ENCODE measurements at places on chromosomes 7 and 10.

DNA sequence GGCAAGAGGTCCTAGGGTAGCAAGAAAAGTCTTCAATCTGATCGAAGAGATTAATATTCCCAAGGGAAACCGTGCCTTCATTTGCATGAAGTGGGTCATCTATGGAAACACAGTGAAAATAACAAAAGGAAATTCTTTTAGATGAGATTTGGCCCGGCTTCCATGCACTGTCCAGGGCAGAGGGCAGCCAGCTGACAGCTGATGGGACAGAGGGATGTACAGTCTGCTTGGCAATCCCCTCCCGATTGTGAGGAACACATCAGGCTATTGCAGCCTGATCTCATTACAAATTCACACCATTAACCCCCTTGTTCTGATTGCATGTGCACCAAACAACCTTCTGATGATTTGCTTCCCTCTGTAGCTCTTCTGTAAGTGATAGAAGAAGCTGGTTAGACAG lies 105.3 kb downstream of the FRMD4A start:
- DNase-seq = no peak

DNA sequence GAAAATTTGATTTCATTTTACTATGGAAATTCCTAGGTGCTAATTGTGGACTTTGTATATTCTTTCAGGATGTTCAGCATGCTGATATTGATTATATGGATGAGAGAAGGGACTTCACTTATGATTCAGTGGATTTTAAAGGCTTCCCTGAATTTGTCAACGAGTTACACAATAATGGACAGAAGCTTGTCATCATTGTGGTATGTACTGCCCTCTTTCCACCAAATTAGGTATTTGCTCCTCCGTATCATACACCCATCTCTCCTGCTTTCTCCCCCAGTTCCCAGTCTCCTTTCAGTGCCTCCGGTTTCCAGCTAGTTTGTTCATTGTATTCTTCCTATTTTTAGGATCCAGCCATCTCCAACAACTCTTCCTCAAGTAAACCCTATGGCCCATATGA lies 34.6 kb downstream of the MGAM start:
- no peak for DNase-seq

DNA sequence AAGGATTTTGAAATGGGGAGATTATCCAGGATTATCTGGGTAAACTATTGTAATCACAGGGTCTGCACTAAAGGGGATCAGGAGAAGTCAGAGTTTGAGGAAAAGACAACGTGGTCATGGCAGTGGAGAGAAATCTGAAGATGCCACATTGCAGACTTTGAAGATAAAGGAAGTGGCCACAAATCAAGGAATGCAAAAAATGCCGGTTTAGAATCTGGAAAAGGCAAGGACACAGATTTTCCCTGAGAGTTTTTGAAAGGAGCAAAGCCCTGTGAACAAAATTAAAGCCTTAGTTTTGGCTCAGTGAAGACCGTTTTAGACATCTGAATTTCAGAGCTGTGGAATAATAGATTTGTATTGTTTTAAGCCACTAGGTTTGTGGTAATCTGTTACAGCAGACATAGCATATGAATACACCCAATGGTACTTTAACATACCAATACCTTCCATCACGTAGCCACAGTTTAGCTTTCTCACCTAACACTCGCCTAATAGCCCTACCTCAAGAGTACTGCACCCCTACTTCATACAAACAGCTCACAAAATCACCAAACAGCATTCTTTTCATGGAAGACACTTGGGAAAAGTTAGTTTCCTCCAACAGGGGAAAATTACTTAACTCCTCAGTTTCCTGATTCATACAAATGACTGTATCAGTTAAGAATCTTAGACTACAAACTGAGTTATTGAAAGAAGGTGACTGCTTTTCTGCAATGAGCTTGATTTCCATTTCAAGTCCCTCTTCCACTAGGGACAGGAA lies 446.5 kb downstream of the INHBA start:
- DNase-seq = no peak

DNA sequence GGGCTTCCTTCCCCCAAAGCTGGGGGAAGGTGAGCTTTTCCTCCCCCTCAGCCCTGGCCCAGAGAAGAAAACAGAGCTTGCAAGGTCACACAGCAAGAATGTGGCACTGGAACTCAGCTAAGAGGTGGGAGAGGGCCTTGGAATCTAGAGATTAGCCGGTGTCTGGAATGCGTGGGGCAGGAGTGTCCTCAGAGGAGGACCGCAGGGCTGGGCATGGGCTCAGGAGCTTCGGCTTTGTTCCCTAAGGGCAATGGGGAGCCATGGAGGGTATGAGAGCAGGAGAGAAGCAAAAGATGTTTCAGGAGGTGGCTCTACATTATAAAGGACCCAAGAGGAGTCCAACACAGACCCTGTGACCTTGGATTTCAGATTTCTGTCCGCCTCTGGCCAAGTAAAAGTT lies 127.2 kb upstream of the TNRC18 start:
- no peak for DNase-seq

DNA sequence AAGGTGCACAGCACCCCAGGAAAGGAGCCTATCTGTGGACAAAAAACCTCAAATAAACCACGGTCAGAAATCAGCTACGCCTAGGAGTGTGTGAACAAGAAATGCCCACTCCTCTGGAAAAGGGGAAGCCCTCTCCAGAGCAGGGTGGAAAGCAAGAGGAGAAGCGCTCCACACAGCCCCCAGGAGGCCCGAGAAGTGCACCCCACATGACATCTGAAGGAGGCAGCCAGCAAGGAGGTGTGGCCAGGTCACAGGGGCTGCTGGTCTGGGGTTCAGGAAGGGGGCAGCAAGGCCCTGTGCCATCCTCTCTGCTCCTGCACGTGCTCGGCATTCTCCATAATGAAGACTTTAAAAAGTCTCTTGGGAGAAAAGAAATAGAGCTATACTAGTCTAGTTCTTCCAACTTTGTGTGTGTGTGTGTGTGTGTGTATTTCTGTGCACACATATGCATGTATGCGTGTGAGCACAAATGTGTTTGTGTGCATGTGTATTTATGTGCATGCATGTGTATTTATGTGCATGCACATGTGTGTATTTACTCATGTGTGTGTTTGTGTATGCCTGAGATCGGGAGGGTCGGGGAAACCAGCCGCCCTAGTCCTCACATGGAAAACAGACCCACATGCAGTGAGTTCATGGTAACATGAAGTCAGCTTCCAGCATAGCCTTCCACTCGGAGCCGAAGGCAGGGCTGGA lies 76.5 kb downstream of the TNS3 start:
- DNase-seq = no peak

DNA sequence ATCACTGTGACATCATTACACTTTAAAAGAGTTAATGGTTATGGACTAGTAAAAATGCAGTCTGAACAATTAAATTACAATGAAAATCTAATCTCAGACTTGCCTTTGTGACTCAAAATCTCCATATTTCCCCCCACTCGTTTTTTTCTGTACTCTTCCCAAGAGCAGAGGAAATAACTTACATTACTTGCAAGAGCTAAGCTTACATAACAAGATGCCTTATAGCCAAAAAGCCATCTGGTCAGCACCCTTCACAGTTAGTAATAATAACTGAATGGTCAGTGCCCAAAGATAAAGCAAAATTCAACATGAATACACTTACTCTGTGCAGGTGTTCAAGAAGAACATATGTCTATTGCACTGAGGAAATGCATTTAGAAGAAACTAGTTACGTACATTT lies 1381.5 kb upstream of the CELF2 start:
- DNase-seq = no peak

GRCh38 chr10:66586897-66587679 lies 338.7 kb upstream of the LRRTM3 start:
- no peak for DNase-seq

GRCh38 chr10:61346796-61347413 lies 106.3 kb downstream of the TMEM26 start:
- DNase-seq = no peak

DNA sequence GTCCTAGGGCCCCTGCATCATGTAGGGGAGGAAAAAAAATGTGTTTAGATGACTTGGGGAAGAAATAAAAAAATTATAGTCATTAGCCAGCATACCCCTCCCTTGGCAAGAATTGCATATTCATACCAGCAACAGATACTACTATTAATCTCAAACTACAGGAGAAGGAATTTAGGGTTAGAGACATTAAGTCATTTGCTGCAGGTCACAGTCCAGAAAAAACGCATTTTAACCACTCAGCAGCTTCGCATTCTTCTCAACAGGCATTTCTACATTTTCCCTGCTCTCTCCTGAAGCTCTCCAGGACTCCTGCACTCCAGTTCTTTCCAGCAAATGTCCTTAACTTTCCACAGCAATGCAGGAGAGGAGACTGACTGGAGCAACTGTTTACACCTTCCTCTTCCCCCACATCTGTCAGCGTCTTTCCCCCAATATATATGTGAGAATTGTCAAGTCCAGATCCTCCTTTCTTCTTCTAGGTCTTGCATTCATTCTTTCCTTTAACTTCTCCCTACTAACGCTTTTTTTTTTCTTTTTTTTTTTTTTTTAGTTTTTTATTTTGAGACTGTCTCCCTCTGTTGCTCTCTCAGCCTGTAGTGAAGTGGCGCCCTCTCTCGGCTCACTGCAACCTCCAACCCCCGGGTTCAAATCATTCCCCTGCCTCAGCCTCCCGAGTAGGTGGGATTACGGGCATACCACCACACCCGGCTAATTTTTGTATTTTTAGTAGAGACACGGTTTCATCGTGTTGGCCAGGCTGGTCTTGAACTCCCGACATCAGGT lies 35.6 kb downstream of the PRPS1L1 start:
- no peak for DNase-seq

DNA sequence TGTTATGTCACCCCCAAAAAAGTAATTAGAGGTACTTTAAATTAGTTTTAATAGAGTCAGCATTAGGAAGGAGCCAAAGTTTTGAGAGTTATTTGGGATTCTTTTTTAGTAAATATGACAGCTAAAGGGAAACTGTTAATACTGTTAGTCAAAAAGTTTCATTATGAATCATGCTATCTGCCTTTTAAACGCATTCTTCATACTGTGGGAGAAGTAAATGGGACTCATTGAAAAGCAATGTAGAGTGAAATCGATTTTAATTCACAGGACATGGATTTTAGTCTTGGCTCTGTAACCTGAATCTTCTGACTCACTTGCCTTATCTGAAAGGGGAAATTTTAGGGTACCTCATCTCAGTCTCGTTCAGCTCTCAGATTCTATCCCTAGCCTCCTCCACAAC lies 105.1 kb downstream of the AASS start:
- no peak for DNase-seq

DNA sequence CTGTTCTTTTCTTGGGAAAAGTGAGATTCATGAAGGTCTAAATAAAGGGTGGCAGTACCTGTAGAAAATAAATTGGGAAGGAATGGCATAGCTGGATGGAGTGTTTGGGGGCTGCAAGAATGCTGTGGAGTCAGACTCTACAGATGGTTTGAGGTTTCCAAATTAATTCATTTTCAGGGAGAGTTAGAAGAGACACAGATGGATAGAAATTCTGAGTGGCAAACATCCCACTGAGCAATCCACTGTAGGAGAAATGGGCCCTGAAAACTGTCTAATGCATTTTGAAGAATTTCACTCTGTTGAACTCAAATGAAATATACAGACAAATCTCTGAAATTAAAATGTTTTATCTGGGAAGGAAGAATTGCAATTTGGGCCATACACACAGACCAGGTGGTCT lies 16.9 kb upstream of the NFE2L3 start:
- no peak for DNase-seq

- DNase-seq = no peak
These were observed 61.2 kb upstream of the LBX1 start for GRCh38 chr10:101290431-101290830.

GRCh38 chr7:148763622-148764021 lies 64.9 kb downstream of the CUL1 start:
- no peak for DNase-seq

GRCh38 chr10:23191764-23192711 lies at the start of gene PTF1A:
PTF1A (plus strand) TSS chr10:23192312; CDS start chr10:23192531, 219 bp downstream.
- no peak for DNase-seq

GRCh38 chr10:107230887-107231286 lies 66.4 kb upstream of the SORCS1 start:
- no peak for DNase-seq

DNA sequence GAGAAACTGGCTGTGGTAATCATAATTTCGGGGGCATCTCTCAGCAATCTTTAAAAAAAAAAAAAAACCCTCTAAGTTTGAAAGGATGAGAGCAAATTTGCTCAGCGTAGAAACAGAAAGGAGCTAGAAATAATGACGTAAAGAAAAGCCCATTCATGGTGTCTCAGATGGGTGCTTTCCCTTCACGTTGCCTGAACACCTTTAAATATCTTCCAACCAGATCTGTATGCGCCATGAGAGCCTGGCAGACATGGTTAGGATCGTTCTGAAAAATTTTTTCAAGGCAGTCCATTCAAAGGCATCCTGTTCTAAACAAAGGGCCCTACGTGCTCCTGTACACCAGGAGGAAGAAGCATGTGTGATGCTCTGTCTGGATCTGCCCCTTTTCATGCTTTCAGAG lies 141.2 kb upstream of the C1QL3 start:
- DNase-seq = no peak

- no peak for DNase-seq
These were observed 5.8 kb upstream of the SCD start for GRCh38 chr10:100340948-100341847.

DNA sequence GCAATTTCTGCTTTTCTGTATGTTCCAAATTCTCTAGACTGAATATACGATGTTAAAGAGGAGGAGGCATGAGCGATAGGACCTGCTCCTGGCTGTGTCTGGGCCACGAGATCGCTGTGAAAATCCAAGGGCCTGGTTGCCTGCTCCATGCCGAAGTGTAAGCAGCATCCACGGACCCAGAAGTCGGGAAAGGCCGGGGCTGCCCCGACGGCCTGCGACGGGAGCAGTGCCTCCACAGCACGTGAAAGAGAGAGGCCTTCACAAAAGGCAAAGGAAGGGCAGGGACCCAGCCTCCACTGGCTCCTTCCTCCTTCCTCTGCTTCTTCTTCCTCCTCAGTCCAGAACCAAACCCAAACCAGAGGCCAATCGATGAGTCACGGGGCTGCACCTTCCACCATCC lies 122.9 kb upstream of the MGMT start:
- DNase-seq = no peak

DNA sequence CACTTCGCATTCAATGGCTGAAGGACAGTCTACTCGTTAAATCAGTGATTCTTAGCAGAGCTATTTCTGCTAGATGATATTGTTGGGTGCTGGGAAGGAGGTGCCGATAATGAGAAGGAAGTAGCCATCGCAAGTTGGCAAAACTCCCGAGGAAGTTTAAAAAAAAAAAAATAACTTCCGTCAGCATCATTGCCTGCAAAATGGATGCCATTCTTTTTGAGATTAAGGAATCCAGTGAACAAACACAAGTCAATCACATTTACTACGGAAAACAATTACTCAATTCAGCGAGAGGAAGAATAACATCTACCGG lies 74.4 kb upstream of the SFMBT2 start:
- DNase-seq = no peak

- DNase-seq = no peak
These were observed 41.9 kb upstream of the PPP3CB start for GRCh38 chr10:73537709-73538108.

DNA sequence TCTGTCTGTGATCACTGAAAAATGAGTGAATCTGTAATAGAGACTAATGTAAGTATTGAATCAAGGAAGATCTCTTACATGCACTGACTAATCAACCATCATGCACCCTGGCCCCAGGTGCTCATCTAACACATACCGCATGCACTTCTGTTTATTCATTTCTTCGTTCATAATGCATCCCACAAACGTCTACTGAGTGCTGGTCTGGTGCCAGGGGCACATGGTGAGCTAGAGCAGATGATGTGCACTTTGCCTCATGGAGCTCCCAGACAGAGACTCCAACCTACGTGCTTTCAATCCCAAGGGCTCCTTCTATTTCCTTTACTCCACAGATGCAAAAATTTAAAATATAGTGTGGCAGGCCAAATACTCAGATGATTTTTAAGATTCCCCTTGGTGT lies 10.7 kb downstream of the C10orf90 start:
- DNase-seq = no peak
